ENCODE measurements at places on chromosomes 2 and 18. TPM values are rescaled to one million over a fixed set of nuclear protein-coding genes. Genes with fewer than 3 reads are reported as not detected.

Gene ELOA2
- total RNA-seq, result not detected

Gene HAAO
- total RNA-seq, result 0.18 TPM

Gene FER1L5
- total RNA-seq, result not detected

Gene RAB31
- 30.8 TPM for total RNA-seq

Gene GNAL
- total RNA-seq, result 0.46 TPM

Gene B4GALT6
- total RNA-seq, result 12.2 TPM

Gene CYP1B1
- 0.07 TPM for total RNA-seq

Gene INHBB
- total RNA-seq, result 0.25 TPM

Gene SNORC
- total RNA-seq, result 0.26 TPM

Gene TANK
- total RNA-seq, result 75.2 TPM

Gene CAPN14
- total RNA-seq, result 0.07 TPM

Gene ATG16L1
- total RNA-seq, result 48.3 TPM

Gene TGFA
- total RNA-seq, result 0.26 TPM

Gene ZNF396
- 0.53 TPM for total RNA-seq

Gene EVX2
- not detected for total RNA-seq

Gene IL1F10
- not detected for total RNA-seq

Gene XPO1
- total RNA-seq, result 191 TPM

Gene DNAJC5G
- not detected for total RNA-seq

Gene RAD51AP2
- not detected for total RNA-seq

Gene TBR1
- 0.04 TPM for total RNA-seq

Gene GAREM2
- total RNA-seq, result 0.92 TPM

Gene ZNF385B
- total RNA-seq, result not detected

Gene TUBA3D
- not detected for total RNA-seq

Gene ALPG
- total RNA-seq, result not detected

Gene XDH
- total RNA-seq, result not detected

Gene SPP2
- not detected for total RNA-seq

Gene GPR39
- not detected for total RNA-seq

Gene TMEFF2
- total RNA-seq, result 0.04 TPM

Gene RUFY4
- total RNA-seq, result not detected

Measured in pulmonary artery endothelial cell (primary cell).